ENCODE measurements at places on chromosomes 12 and 14.

- no peak for DNase-seq
These were observed 83.6 kb downstream of the ALX1 start for GRCh38 chr12:85363382-85364190.

GRCh38 chr14:102622262-102622885, 29.9 kb downstream of the RCOR1 start:
- no peak for DNase-seq

GRCh38 chr12:48996794-48997718, 2.1 kb downstream of the DDN start:
- peak; percentile 89 for DNase-seq

GRCh38 chr12:61999311-61999710, 260.9 kb upstream of the USP15 start:
- DNase-seq = no peak

DNA sequence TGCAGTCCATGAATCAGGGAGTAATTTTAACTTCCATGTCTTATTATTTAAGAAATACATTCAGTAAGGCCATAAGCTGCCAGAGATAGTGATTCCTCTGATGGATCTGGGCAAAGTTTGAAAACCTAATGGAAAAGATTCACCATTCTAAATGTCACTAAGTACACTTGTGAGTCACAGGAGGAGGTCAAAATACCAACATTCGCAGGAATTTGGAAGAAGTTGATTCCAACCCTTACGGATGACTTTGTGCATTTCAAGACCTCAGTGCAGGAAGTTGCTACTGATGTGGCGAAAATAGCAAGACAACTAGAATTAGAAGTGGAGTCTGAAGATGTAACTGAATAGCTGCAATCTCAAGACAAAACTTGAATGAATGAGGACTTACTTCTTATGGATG, 69.8 kb downstream of the OSBPL8 start:
- no peak for DNase-seq
